ENCODE measurements at places on chromosomes 1 and 21.

DNA sequence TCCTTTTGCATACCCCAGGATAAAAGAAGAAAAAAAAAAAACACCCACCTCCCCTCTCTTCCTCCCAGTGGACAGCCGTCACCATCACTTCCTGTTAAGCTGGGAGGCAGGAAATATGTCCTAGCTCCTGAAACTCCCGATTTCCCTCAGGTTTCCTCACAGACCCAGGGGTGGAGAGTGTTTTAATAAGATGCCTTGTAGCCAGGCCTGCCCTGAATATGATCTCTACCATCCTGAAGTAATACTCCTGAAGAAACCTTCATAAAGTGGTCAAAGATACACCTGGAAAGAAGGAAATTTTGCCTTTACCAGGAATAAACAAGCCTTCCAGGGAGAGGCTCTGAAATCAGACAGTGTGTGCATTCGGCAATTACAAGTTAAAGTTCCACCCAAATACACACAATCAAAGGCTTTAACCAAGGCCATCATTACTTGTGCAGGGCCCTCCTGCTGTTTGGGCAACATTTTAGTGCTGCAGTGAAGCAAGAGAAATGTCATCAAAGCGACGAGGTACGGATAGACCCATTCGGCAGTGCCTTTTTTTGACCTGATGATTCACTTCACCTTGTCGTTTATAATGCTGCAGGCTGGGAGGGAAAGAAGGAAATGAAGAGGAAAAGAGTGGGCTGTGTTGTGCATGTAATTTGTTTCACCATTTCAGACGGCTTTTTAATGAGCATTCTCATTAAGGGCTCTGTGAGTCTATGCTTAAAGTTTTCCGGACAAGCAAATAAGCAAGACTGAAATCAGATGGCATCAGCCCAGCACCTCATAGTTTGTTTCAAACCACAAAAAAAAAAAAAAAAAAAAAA, 41.0 kb upstream of the RASAL2 start:
- no peak for DNase-seq

DNA sequence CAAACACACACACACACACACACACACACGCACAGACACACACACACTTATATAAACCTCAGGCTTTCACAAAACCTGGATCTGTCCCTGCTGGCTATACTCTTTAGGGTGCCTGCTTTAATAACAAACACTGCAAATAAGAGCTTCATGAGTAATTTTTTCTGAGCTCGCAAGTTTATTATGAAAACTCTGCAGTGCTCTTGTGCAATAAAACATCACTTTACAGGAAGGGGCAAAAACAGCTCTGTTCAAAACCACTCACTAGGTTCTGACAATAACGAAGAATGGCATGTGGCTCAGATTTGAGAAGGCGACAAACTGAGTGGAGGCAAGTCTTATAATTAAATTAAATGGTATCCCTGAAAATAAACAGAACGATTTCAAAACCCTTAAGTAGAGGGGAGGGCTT, 42.6 kb upstream of the CTPS1 start:
- DNase-seq: no peak

GRCh38 chr1:50232336-50232735, 123.6 kb downstream of the ELAVL4 start:
- DNase-seq: peak; percentile 37

- DNase-seq: no peak
Measured at GRCh38 chr1:185152187-185152767, 4.5 kb downstream of the TRMT1L start.

DNA sequence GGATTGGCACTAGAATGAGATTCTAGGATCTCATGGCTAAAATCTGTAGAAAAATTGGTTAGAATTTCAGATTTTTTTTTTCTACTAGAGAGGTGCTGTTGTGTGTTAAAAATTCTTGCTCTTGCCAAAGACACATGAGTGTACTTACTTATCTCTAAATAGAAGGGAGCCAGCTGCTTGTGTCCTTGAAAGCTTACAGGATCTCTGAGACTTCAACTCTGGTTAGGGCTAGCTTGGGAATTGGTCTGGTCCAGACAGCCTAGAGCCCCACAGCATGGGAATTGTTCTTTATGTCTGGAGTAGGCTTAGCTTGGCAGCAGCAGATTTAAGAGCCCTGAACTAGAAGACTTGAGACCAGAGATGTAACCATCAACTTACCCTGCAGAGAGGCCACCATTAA, 37.3 kb downstream of the MACO1 start:
- DNase-seq: no peak

- DNase-seq: no peak
Measured at GRCh38 chr1:174225499-174226204, 66.3 kb downstream of the RABGAP1L start.

- no peak for DNase-seq
Measured at GRCh38 chr1:240501115-240501514, 110.8 kb downstream of the GREM2 start.

- no peak for DNase-seq
Measured at GRCh38 chr1:199794105-199794863, 233.2 kb upstream of the NR5A2 start.

GRCh38 chr1:41296506-41296905, 54.4 kb upstream of the SCMH1 start:
- DNase-seq: no peak

GRCh38 chr1:15080328-15081007, 73.1 kb upstream of the TMEM51 start:
- no peak for DNase-seq

- no peak for DNase-seq
Measured at GRCh38 chr1:10685808-10686403, 110.5 kb downstream of the CASZ1 start.

GRCh38 chr21:38680401-38680800, 125.3 kb upstream of the ETS2 start:
- no peak for DNase-seq

GRCh38 chr1:163227126-163227525, 24.4 kb upstream of the RGS5 start:
- DNase-seq: no peak

- no peak for DNase-seq
Measured at GRCh38 chr21:14592296-14593000, 46.3 kb upstream of the SAMSN1 start.

- DNase-seq: no peak
Measured at GRCh38 chr1:58487002-58487401, 59.5 kb downstream of the OMA1 start.

DNA sequence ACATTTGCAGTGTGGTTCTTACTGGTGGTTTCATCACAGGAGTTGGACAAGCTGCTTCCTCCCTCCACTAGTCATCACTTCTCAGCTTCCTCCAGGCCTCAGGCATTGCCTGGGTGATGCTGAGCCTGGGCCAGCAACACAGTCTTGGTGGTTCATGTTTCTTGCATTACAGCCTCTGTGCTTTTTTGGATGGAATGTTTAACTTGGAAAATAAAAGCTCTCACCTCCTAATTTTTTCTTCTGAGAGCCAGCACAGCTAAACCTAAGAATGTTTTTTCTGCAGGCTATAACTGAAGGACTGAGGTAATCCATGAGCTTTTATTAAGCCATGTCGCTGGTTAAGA, 66.1 kb upstream of the RHOU start:
- no peak for DNase-seq

DNA sequence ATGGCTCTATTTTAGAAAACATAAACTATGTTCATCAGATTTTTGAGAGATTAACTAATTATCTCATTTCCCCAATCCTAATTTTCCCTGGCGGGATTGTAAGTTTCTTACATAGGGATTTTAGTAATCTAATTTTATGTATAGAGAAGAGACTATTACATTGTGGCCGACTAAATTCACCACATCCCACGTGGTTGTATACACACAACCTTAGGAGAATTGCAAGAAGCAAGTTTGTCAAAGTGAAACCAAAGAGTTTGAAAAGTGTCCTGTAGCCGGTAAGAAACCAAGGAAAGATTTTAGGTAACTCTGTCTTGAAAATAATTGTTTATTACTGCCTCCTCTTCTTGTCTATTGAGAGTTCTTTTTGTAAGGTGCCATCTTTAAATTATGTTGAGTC, 550.6 kb downstream of the LTN1 start:
- no peak for DNase-seq

Measured in NCI-H2171 (cell line).